ENCODE measurements at places on chromosomes 1 and 21.

GRCh38 chr1:205735218-205735617, 14.8 kb downstream of the NUCKS1 start:
- no peak for DNase-seq

- no peak for DNase-seq
Observed at GRCh38 chr21:33682992-33683627, 40.8 kb downstream of the ITSN1 start.

DNA sequence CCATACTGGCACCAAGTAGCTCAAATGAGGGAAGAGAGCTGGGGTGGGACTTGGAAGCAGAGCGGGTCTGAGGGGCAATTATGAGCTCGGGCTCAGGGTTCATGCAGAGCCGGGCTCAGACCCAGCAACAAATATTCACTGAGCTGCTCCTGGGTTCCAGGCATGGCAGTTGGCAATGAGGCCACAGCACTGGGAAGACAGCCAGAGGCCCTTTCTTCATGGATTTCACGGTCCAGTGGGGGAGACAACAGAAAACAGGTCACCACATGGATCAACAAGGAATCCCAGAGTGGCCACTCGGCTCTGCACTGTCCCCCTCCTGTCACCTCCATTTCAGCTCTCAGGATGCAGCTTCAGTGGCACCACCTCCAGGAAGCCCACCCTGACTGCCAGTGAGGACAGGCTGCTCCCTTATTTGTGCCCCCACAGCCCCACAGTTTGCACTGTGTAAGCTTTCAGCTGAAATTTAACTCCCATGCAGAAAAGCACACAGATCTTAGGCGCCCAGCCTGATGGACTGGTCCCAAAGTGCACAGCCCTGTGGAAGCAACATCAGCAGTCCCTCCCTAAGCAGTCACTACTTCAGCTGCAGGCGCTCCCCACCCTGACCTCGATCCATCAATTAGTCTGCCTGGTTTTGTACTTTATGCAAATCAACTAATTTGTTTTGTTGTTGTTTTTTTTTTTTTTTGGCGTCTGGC, 22.4 kb downstream of the ARHGEF19 start:
- DNase-seq: no peak

- no peak for DNase-seq
Observed at GRCh38 chr1:48203287-48203900, 19.1 kb upstream of the SLC5A9 start.

- DNase-seq: no peak
Observed at GRCh38 chr1:228735871-228736586, 750 bp downstream of the RHOU start.

- peak; percentile 3 for DNase-seq
Observed at GRCh38 chr1:169044296-169044695, 62.2 kb upstream of the ATP1B1 start.

GRCh38 chr1:15722836-15723532, 13.1 kb upstream of the SLC25A34 start:
- no peak for DNase-seq

GRCh38 chr1:86751923-86752322, 47.5 kb downstream of the SH3GLB1 start:
- no peak for DNase-seq

DNA sequence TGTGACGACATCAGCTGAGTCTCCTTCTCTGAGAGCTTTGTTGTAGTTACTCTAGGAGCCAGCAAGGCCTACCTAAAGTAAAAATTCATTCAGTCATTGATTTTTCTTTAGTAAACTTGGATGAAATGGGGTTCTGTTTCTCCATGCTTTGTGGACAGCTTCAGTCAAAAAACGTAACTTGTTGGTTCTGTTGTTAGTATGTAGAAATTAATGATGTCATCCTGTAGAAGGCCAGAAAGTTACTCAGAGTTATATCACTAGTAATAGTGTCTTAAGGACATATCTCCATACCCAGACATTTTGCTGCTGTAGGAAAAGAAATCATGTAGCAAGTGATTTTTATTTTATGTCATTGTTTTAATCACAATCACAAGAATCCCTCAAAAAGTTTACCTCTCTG, 43.0 kb downstream of the KDM1A start:
- DNase-seq: no peak

GRCh38 chr1:58000116-58000515, 546.4 kb downstream of the OMA1 start:
- no peak for DNase-seq

DNA sequence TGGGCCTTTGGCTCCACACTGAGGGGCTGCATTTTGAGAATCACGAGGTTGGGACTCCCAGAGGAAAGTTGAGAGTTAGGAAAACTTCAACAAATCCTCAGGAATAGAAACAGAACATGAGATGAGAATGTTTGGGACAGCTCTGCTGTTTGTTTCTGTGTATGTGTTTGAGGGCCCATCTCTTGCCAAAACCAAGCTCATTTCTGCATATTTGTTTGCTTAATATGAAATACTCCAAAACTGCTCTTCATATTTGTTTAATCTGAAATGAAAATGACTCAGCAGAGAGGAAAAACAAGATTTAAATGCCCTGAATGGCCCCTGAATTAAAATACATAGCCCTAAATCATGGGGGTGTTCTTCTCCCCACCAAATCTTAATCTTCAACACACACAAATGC, 78.1 kb downstream of the DDR2 start:
- DNase-seq: no peak

DNA sequence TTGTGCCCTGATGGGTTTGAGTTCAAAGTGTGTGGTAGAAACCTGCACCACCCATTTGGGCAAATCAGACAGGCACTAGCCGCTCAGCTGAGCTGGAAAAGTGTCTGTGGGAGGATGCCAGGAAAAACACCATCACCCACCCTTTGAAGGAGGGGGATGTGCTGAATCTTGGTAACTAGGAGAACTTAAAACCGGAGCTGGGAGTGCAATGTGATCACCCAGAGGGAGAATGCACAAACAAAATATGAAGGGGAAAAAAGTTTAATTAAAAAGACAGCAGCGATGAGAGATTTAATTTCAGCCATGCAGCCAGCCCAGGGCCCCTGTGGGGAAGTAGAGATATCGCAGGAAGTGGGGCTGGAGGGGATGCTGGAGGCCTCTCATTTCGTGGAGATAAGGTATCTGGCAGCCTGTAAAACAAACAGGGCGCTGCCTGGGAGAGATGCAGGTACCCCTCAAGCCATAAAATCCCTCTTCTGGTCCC, 86.8 kb upstream of the BCAR3 start:
- DNase-seq: no peak

DNA sequence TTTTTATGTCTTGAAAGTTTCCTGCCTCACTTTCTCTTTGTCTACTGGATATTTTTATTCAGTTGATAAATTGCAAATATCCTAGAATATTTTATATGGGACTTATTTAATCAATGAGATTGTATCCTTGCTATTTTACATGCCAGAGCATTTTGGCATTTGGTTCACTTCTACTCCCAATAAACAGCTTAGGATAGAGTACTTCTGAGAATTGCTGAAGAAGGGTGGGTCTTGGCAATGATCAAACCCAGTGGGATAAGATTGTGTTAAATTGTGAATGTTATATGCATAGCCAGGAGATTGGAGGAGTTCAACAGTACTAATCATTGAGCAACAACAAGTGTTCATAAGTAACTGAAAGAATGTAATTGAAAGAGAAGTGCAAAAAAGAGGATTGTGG, 60.1 kb downstream of the SDCCAG8 start:
- DNase-seq: no peak

- no peak for DNase-seq
Observed at GRCh38 chr1:74689621-74690363, 16.2 kb upstream of the ERICH3 start.

- no peak for DNase-seq
Observed at GRCh38 chr21:15730484-15731242, 881 bp downstream of the USP25 start.

DNA sequence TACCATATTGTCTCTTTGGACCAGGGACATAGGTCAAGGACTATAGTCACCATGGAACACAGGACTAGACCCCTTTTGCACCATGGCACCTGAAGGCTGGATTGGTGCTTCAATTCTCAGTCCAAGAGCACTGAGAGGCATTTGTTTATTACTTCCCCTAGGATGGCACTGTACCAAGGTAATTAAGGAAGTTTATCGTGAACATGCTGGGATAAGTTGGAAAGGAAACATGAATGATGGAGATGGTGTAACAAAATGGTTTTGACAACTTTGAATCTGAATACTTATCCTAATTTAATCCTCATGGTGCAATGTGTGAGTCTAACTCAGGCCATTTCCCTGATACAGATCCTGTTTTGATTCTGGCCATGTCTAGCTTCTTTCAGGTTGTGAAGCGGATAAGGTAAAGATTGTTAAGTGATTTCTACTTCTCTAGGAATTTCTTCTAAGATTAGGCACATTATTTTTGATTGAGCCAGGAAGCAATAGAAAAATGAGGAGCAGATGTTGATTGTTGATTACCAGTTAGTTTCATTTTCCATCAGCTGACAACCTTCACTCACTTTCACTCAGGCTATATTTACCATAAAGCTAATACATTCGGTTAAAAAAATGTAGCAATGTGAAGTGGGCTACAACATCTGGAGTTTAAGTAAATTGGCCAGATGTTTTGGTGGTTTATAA, 37.3 kb upstream of the SIPA1L2 start:
- DNase-seq: no peak

DNA sequence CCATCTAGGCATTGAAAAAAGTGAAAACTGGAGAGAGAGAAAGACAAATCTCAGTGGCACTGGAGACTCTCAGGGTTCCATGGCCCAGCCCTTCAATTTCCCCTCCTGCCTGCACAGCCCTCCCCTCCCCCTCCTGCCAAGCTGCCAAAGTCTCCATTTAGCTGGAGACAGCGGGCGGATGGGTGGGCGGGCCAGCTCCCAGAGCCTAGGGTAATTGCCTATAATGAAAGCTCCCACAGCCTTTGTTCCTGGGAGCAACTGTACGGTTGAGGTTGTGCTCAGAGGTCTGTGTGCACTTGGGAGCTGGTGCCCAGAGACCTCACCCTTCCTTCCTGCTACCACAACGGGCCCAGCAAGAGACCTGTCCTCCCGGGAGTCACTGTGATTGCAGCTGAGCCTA, 89.6 kb downstream of the NAV1 start:
- DNase-seq: no peak

GRCh38 chr1:70085521-70085920, 119.9 kb downstream of the LRRC40 start:
- DNase-seq: no peak

GRCh38 chr1:157154940-157155514, 16.8 kb upstream of the ETV3 start:
- DNase-seq: no peak

- no peak for DNase-seq
Observed at GRCh38 chr1:109290998-109291397, 8.1 kb upstream of the PSRC1 start.

GRCh38 chr1:232248276-232248820, 381.6 kb downstream of the SIPA1L2 start:
- no peak for DNase-seq

All from activated T-helper 1 cell treated with anti-CD3 and anti-CD28 coated beads, Interleukin-2, amount 50 U/mL, for 16 hours (primary cell).